ENCODE measurements at places on chromosomes 2 and 18.

DNA sequence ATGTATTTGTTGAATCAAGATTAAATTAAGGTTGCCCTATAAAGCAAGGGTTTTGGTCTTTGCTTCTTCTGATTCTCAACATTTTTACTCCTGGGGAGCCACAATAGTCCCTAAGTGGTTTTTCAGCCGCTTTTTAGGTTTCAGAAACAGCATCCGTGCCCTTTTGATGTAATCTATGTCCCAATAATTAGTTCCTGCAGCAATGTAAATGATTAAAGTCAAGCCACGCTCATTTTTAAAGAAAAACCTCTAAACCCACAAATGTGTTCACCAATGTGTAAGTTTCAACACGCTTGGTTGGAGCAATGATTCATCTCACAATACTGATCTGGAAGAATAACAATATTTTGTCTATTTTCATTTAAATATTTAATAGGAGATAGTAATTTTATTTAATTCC, 5.6 kb downstream of the ARL4C start:
- peak; percentile 73 for DNase-seq

DNA sequence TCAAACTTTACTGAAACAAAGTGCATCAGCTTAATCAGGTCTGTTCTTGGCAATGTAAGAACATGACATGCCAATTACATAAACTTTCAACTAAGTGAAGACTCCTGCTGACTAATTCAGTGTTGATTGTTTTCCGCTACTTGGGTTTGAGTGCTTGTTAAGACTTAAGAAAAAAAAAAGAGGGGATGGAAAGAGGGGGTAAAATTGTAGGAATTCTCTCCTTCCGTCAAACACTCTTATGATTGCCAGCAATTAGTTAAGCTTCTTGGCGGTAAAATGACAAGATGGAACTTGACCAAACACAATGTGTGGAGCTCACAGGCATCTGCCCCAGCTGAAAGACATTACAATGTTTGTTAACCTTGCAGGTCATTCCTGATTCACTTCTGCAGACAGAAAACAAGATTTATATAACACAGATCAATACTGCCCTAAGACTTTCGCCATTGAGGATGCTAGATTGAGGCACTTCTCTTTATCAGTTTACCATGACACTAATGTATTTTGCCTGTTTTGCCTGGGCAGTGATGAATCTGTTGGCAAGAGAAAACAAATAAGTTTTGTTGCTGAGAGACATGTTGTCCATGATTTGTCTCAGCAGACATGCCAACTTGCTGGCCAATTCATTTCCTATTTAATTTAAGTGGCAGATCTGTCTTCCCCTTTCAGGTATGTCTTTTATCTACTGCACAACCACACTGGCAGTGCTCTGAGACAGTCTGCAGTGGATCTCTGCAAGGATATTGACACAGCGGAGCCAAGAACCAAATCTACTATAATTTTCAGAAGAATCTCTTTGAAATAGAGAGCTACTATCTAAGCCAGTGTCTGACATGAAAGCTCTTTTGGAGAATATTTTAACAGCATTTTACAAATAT, 410.0 kb upstream of the KCNH7 start:
- no peak for DNase-seq

- no peak for DNase-seq
Measured at GRCh38 chr18:8348051-8348720, 261.1 kb upstream of the RAB12 start.

DNA sequence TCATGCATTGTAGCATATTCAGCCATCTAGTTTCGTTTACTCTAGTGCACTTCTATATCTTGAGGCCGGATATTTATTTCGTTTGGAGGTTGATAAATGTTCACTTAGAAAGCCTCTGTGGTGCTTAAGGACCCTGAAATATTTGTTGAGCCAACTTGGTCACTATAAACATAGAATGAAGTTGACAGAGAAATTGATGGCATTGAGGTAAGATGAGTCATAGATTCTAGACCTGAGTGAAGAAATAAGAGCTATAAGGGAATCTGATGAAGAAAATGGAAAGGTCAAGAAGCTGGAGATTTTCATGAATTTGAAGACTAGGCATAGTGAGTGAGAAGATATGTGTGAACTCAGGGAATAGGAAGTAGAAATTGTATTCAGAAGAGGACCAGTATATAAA, 35.9 kb downstream of the EPC2 start:
- no peak for DNase-seq
